ENCODE measurements at places on chromosomes 6 and 20.

DNA sequence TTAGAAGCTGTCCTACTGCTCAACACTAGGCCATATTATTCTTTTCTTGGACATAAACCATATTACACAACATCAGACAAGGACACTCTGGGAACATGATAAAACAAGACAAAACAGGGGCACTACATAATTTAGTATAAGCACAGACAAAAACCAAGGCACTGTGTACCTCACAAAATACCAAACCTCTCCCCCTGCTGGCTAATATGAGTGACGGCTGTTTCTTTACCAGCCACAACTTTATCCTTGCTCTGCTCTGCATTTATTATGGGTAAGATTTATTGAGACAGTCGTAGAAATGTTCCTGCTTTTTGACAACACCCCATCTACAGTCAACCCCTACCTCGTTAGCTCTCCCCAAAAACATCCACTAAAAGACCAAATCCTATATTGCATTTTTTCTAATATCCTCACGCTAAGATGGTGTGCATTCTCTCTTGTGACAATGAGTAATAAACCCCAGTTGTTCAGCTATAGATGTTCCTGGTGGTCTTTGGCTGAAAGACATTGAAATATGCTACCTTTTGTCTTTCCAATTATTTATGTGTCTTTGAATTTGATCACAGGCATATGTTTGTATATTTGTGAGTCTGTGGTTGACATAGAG is 23.8 kb upstream of the POLR1H start:
- DNase-seq = no peak

DNA sequence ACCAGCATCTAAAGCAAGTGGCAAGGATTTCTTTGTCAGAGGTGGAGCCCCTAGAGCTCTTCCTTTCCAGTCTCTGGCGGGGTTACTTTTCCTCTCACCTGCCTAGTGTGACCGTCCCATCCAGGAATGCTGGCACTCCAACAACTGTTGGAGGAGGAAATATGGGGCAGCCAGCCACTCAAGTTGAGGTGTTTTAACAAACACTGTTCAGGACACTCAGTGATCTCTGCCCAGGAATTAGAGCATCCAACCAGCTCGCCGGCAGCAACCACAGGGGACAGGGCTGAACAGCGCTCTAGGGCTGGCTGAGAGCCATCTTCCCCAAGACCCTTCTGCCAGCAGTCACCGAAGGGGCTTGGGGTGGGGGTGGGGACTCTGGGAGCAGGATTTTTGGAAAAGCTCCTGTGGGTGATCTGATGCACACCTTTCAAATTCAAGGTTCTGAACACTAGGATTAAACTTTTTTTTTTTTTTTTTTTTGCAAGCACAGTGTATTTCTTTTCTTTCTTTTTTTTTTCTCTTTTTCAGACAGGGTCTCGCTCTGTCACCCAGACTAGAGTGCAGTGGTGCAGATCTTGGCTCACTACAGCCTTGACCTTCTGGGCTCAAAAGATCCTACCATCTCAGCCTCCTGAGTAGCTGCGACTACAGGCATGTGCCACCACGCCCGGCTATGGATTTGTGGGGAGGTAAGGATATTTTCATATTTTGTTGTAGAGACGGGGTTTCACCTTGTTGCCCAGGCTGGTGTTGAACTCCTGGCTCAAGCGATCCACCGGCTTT is 28.4 kb upstream of the KCNK16 start:
- DNase-seq = no peak

GRCh38 chr6:146526192-146526591 is 17.4 kb upstream of the RAB32 start:
- DNase-seq = no peak

DNA sequence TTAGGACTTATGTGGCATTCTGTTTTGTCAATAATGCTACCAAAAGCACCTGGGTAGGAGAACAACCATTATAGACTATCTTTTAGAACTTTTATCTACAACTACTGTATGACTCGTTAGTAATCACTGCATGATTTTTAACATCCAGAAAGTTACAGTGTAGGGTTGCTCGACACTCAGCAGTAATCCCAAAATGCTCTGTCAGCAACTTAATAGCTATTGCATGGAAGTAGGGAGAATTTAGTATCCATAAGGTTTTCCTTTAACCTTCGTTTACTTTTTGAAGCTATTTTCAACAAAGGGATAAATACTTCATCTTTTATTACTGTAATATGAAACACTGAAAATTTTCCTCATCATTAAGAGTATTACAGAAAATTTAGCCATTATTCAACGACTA is 309.5 kb downstream of the RNGTT start:
- no peak for DNase-seq

DNA sequence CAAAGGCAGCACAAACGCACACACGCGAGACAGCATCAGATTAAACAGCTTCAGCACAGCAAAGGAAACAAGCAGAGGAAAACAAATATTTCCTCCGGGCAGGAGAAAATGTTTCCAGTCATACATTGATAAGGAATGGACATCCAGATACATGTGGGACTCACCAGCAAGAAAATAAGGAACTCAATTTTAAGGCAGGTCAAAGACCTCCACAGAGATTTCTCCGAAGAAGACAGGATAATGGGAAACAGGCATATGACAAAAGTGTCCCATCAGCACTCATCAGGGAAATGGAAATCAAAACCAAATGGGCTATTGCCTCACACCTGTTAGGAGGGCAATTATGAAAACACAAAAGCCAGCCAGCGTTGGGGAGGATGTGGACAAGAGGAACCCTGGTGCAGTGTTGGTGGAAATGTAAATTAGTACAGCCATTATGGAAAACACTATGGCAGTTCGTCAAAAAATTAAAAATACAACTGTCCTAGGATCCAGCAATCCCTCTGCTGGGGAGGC is 9.7 kb upstream of the SLCO4A1 start:
- no peak for DNase-seq
